ENCODE measurements at places on chromosomes 5 and 9.

- no peak for DNase-seq
Measured at GRCh38 chr9:761793-762560, 79.5 kb upstream of the DMRT1 start.

DNA sequence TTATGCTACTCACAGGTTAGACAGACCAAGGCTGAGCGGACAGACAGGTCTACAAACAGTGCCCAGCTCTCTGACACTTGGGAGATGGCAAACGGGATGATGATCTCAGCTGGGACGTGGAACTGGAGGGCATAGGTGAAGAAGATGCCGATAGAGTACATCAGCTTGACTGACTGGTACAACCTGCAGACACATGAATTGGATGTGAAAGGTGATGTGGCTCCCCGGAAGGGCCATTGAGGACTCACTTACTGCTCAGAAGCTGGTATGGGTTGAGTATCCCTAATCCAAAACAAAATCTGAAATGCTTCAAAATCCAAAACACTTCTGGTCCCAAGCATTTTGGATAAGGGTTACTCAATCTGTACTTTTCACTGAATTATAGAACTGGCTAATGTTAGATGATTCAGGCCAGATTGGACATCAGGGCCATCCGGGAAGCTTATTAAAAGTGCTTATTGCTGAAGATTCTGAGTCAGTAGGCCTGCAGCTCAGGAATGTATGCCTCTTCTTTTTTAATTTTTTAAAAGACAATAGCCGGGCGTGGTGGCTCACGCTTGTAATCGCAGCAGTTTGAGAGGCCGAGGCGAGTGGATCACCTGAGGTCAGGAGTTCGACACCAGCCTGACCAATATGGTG, 22.4 kb downstream of the SLC36A3 start:
- no peak for DNase-seq

GRCh38 chr9:85978496-85978895, 37.5 kb downstream of the NAA35 start:
- DNase-seq = no peak

DNA sequence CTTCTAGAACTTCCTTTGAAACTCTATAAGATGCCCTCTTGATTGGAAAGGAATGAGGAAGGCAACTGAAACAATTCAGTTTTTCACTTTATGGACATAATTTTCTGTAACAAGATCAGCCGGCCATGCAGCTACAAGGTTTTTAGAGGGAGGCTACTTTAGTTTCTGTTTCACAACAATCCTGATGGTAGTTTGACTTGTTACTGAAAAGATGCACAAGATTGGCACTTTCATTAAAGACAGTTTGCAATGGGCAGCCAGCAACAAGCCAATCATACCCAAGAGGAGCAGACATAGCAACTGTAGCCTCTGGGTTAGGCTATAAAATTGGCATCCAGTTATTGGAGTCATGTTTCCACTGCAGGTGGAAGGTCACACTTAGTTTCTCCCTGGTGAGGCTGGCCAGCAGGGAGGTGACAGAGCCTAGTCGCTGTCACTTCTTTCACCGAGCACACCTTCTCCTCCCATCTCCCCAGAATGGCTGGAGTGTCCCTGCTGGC, 74.3 kb upstream of the TGFBR1 start:
- DNase-seq = no peak

- DNase-seq = peak; percentile 91
Measured at GRCh38 chr9:76255781-76256455, 138.3 kb downstream of the RFK start.

GRCh38 chr5:95216136-95216955, 68.5 kb downstream of the MCTP1 start:
- no peak for DNase-seq

DNA sequence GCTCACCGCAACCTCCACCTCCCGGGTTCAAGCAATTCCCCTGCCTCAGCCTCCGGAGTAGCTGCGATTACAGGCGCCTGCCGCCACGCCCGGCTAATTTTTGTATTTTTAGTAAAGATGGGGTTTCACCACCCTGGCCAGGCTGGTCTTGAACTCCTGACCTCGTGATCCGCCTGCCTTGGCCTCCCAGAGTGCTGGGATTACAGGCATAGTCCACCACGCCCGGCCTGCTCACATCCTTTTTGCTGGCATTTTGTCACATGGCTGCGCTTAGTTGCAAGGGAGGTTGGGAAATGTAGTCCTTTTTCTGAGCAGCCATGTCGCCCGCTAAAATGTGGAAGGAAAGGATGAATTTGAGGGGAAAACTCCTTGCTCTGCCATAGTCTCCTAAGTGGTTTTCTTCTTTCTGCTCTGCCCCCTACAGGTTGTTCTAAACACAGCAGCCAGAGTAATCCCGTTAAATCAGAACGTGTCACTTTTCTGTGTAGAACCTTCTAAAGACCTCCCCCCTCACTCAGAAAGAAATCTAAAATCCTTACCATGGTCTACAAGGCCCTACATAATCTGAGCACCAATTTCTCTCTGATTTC, 57.8 kb upstream of the HSPA9 start:
- DNase-seq = peak; percentile 79

DNA sequence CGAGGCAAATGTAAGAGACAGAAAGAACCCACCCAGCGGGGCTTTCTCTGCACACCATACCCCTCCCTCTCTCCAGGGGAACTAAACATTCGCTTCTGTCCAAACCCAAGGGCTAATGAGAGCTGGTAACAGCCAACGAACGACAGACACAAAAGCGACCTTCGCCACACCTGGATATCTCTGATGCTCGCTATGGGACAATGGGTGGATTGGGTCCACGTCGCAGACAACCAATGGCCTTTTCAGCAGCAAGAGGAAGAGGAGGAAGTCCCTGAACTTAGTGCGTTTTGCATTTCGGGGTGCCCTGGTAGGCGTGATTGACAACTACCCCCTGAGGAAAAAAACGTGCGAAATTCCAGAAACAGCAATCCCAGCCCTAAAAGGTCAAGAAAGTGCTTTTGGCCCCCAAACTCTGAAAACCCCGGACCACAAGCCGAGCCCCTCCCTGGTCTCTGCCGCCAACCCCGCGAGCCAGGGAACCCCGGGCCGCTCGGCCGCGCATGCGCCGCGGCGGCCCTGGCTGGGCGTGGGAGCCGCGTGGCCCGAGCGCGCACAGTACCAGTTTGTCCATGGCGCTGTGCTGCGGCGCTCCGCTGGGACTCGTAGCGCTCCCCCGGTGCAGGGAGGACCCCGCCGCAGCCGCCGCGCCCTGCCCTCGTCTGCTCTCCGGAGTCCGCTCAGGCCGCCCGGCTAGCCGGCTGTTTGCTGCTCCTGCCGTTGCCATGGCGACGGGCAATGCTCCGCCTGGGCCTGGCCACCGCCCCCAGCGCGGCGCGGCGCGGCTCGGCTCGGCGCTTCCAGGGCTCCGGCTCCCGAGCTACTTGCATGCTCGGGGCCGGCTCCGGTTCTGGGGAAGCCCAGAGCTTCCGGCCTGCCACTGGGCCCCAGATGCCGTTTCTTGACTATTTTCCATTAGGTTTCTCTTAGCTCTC, 66.9 kb upstream of the DNAH5 start:
- DNase-seq = peak; percentile 86

DNA sequence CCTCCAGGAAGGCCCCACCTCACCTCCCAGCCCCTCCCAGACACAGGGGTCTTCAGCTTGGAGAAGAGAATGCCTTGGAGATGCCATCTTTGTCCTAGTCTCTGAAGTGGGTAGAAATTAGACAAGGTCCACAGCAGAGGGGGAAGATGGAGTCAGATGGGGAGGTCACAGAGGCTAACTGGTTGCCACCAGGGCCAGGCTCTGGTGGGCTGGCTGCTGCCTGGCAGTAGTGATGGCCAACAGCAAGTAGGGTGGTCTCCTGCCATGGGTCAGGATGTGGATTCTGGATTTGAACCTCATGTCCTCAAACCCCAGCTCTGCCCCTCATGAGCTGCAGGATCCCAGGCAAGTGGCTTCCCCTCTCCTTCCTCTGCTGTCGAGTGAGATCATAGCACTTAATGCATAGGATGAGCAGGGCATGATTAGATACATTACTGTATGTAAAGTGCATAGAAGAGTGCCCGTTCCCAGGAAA, 38.7 kb upstream of the NEK6 start:
- no peak for DNase-seq

DNA sequence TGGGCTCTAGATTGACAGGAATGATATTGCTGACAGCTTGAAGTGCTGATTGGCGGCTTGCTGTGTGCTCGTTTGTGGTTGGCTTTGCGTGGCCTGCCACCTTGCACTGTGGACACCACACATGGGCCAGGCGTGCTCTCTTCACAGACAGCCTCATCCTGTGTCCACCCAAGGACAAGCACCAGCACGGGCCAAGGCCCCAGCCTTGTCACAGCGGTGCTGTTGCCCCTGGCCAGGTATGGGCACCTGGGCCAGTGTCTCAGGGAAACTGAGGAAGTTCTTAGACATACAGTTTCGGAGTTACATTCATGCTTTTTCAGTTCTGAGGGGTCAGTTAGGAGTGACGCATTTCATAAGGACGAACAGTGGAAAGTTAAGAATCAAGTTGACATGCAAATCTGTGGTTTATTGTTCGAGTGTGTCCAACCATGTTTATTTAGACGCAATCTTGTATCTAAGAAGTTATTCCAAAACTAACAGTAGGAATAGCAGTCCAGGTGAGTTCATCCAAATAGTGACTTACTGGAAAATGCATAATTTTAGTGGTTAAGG, 125.9 kb downstream of the EHMT1 start:
- no peak for DNase-seq

GRCh38 chr9:115057559-115057958, 60.4 kb downstream of the TNC start:
- DNase-seq = no peak

GRCh38 chr5:59276917-59277372, 616.6 kb downstream of the PDE4D start:
- DNase-seq = peak; percentile 10

GRCh38 chr5:73902327-73903051, 276.5 kb downstream of the ARHGEF28 start:
- DNase-seq = peak; percentile 65

DNA sequence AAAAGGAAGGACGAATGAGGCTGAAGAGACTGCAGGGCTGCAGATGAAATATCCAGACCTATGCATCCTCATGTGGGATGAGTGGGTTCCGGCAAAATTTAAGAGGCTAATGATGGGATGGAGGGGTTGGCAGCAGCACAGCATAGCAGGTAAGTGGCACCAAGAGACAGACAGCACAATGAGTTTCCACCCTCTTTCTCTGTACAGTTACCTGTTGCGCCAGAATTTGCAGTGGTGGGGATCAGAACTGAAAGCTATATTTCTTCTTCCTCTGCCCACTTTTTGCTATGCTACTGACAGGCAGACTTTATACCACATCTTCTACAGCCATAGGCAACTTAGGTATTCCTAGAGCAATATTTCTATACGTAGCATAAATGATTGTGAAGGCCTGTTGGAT, 227.0 kb downstream of the EPB41L4A start:
- no peak for DNase-seq

DNA sequence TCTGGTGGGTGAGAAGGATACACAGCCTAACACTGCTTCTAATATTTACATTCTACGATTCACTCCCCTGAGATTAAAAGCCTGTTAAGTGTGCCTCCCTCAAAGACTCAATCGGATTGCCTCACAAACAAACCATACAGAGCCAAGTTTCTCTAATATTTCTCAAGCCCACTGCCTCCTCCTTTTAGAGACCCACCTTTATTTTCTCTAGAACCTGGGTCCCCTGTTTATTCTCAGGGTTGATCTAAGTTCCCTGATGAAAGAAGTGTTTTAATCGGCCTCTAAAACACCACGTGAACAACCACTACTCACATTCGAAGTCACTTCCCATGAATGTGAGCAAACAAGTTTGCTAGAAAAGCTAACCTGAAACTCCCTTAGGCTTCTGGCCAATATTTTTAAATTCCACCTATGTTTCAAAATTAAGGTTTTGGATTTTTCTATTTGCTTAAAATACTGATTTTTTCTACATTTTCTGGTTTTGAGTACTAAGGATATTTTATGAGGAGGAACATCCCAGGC, 76.5 kb downstream of the GLIS3 start:
- peak; percentile 26 for DNase-seq

DNA sequence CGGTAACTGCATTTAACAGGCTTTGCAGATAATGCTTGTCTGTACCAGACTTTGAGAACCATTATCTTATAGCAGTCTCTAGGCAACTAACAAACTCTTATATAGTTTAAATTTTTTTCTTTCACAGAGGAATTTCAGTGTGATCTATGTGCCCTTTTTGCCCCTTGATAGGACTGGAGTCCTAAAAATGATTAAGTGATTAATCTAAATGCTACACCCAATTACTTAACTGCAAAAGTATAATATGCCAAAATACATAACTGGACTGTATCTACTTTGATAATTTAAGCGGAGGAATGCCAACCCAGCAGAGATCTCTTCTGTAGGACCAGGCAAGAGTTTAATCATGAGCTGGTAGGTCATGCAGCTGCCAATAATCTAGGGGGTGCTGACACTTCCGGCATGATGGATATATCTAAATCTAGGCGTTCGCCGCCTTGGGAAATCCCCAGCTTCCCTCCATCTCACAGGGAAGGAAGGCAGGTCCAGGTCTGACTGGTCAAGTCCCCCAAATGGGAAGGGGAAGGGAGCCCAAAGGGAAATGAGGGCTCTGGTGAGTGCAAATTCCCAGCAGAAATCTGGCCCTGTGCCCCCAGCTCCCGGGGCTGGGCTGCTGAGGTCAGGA, 205.6 kb downstream of the GAPVD1 start:
- DNase-seq = no peak

DNA sequence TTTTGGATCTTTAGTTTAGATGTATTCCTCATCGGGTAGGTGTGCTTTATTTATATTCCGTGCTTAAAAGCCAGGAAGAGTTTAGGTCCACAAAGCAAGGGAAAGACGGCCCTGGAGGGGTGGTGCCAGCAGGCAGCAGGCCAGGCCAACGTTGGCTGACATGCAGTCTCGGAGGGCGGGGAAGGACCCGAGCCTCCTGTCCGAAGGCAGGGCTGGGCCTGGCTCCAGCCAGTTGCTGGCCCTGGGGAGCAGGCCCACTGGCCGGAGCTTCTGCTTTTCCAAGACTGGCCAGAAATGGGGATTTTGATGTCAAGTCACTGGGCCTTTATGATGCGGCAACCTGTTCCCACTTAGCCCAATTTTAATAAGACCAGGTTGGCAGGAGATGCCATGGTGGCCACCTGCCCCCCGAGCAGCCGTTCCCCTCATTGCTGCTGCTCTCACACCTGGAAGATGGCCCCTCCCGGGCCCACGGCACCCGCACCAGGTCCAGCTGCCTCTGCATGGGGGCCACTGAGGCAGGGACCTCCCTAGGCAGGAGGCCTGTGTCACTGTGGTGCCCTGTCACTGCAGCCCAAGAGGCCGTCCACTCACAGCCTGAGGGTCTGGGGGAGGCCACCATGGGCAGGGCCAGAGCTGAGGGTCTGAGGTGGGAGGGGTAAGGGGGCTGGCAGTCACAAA, 23.2 kb downstream of the LPCAT1 start:
- DNase-seq = no peak

GRCh38 chr9:79301551-79302391, 270.0 kb upstream of the TLE4 start:
- DNase-seq = no peak

GRCh38 chr9:71479621-71480020, 288.7 kb downstream of the CEMIP2 start:
- DNase-seq = no peak

DNA sequence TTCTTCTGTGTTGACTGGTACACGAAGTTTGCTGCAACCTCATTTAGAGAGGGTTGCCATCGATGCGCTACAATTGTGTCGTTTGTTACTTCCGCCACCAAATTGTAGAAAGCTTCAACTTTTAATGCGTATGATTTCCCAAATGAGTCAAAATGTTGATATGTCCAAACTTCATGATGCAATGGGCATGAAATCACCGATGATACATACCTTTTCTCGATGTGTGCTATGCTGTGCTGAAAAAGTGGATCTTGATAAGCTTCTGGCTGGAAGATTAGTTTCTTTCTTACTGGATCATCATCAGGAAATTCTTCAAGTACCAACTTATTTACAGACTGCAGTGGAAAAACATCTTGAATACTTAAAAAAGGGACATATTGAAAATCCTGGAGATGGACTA, 65.7 kb downstream of the TMEM38B start:
- no peak for DNase-seq

Measured in fibroblast of gingiva (primary cell).